ENCODE measurements at places on chromosomes 4 and X. TPM values are rescaled to one million over a fixed set of nuclear protein-coding genes. Genes with fewer than 3 reads are reported as not detected.

Gene TACR3
- total RNA-seq: not detected

Gene KIAA1210
- not detected for total RNA-seq

Gene AMELX
- total RNA-seq: not detected

Gene BEX3
- total RNA-seq: 200 TPM

DNA sequence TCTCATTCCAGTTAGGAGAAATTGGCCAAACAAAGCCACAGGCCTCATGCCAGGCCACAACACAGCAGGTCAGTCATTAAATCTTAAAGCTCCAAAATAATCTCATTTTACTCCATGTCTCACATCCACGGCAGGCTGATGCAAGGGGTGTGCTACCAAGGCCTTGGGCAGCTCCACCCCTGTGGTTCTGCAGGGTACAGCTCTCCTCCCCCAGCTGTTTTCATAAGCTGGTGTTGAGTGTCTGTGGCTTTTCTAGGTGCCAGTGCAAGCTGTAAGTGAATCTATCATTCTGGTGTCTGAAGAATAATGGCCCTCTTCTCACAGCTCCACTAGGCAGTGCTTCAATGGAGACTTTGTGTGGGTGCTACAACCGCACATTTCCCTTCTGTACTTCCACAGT lies 949.2 kb downstream of the TECRL start:
- DNase-seq: no peak

DNA sequence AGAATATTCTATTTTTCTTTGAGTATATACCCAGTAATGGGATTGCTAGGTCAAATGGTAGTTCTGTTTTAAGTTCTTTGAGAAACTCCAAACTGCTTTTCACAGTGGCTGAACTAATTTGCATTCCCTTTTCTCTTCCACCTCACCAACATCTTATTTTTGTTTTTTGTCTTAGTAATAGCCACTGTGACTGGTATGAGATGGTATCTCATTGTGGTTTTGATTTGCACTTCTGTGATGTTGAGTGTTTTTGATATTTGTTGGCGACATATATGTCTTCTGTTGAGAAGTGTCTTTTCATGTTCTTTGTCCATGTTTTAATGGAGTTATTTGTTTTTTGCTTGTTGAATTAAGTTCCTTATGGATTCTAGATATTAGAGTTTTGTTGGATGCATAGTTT lies 24.4 kb downstream of the AIMP1 start:
- DNase-seq: no peak

DNA sequence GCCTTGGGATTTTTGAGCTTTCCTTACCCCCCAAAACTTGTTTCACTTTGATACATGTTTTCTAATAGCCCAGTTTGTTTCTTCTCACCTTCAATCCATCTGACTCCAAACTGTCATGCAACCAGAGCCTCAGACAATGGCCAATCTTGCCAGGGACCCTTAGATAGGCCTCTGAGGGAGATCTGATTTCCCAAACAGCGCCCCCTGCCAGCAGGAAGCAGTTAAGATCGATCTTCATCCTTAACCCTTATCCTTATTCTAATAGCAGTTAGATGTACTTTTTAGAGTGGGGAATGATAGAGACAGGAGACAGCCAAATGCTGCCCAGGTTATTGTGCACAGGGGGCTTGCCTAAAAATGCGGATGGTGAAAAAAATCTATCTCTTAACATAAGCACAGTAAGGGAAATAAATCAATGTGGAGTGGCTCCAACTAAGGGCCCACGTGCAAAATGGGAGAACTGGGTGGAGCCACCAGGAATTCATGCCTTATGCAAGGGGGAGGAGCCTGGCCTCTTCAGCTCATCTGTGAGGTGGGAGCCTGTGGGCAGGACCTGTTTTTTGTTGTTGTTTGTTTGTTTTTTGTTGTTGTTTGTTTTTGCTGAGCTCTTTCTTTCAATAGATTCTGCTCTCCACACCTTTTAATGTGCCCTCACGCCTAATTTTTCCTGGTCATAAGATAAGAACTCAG lies 833.6 kb upstream of the AGA start:
- no peak for DNase-seq

All from lung microvascular endothelial cell (primary cell).